ENCODE measurements at places on chromosomes 11 and 22. TPM values are rescaled to one million over a fixed set of nuclear protein-coding genes. Genes with fewer than 3 reads are reported as not detected.

DNA sequence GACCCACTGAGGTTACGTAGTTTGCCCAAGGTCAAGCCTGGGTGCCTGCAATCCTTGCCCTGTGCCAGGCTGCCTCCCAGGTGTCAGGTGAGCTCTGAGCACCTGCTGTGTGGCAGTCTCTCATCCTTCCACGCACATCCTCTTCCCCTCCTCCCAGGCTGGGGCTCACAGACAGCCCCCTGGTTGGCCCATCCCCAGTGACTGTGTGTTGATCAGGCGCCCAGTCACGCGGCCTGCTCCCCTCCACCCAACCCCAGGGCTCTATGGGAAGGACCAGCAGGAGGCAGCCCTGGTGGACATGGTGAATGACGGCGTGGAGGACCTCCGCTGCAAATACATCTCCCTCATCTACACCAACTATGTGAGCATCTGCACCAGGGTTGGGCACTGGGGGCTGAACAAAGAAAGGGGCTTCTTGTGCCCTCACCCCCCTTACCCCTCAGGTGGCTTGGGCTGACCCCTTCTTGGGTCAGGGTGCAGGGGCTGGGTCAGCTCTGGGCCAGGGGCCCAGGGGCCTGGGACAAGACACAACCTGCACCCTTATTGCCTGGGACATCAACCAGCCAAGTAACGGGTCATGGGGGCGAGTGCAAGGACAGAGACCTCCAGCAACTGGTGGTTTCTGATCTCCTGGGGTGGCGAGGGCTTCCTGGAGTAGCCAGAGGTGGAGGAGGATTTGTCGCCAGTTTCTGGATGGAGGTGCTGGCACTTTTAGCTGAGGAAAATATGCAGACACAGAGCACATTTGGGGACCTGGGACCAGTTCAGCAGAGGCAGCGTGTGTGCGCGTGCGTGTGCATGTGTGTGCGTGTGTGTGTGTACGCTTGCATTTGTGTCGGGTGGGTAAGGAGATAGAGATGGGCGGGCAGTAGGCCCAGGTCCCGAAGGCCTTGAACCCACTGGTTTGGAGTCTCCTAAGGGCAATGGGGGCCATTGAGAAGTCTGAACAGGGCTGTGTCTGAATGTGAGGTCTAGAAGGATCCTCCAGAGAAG lies 1.6 kb downstream of the GSTP1 start:
- DNase-seq, result no peak

DNA sequence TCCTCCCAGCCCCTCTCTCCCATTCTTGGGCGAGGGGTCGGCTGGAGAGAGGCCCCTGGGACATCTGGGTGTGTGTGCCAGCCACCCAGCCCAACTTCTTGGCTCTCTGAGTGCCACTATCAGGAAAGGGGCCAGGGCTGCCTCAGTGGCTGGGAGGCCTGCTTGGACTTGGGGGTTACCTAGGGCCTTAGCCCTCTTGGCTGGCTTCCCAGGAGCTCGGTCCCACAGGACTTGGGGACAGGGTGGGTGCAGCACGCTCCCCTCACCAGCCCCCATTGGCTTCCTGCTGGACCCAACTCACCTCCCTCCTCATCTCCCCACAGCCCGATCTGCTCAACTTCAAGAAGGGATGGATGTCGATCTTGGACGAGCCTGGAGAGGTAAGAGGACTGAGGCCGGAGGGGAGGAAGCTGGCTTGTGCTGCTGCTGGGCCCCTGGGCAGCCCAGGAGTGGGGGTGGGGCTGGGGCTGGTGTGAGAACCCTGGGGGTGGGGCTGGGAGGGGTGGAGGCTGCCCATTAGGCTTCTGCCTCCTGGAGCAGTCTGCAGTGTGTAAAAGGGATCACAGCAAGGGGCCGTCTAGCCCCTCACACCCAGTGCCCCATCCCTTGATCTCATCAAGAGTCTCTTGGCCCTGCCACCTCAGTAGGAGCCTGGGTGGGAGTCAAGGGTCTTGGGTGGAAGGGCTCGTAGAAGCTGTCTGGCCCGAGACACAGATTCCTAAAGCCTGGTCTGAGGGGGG lies 54.8 kb downstream of the TRIOBP start:
- DNase-seq, result no peak

GRCh38 chr22:46490538-46490937 lies 46.9 kb downstream of the CELSR1 start:
- DNase-seq, result no peak

GRCh38 chr11:65435411-65435931 lies 12.9 kb downstream of the NEAT1 start:
- no peak for DNase-seq

GRCh38 chr11:44237156-44237555 lies 72.8 kb downstream of the ALX4 start:
- DNase-seq, result no peak

GRCh38 chr11:65903068-65903481 lies 2.9 kb upstream of the FOSL1 start:
- no peak for DNase-seq

DNA sequence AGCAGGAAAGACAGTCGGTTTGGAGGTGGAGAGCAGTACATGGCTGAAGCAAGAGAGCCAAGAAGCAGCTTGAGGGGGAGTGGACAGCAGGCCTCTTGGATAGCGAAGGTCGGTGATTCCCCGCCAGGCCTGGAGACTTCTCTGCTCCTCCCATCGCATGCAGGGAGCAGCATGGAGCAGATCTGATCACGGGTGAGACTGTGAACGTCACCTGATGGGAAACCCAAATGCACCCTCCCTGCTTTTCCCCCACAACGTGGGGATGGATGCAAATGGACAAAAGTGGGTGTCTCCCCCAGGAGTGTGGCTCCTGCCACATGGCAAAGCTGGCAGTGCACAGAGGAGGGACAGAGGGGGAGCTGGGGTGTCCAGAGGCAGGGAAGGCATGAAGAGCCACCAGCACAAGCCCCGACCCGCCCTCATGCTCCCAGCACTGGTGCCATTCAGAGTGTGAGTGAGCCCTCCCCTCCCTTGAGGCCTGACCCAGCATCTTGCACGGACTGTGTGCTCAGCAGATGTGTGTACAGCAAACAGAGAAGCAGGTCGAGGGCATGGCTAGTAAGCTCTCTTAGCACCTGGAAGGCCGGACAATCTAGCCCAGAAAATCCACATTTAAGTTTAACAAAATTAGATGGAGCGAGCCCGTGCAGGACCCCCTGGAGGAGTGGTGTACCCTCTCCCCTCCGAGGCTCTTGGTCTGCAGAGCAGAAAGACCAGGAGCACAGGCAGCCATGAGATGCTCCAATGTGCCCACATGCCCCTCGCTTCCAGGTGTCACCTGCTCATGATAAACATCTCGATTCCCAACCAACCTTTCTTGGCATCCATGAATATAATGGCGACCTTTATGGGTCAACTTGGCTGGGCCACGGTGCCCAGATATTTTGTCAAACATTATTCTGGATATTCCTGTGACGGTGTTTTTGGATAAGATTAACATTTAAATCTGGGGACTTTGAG lies 661.7 kb downstream of the TBC1D22A start:
- no peak for DNase-seq

DNA sequence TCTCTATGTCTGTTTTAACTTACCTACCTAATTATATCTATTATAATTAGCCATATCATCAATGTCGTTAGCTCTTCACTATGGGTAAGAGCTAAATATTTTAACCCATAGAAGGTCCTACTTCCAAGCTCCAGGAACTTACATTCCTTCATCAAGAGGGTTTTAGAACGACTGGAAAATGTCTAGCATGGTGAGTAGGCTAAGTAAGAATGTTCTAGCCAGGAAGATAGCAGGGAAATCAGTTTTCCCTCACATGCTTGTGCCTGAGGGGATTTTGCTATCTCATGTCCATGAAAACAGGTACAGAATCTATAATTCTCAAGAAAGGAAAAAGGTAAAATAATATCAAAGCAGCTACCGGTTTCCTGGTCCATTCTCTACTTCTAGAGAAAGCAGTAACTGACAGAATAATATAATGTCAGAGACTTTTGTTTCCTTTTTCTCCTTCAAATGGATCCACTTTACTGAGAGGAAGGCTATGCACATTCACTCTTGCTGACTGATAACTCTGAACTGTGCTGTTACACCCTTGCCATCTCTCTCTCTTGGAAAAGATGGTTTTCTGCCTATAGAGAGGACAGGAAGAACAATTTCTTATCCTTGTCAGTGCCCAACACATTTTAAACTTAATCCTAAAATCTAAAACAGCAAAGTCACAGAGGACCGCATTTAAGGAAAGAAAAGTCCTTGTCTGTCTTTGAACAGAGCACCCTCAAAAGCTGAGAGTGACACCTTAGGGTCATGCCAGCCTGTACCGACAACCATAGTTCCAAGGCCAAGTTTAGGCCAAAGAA lies 67.0 kb downstream of the MAML2 start:
- DNase-seq, result no peak

DNA sequence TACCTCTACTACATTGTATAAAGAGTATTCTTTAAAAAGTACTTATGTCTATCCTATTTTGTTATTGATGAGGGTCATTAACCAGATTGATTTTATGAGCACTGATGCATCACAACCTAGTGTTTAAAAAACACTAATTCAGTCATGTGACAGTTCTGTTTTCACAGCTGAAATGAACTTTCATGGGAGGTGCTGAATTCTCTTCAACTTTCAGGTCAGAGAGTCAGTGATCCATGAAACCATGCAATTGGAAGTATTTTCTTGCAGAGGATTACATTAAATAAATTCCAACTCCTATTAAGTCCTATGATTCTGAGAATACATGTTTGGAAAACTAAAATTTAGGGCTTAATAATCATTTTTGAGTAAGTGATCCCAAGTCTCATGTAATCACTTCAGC lies 889.4 kb downstream of the KCNA4 start:
- DNase-seq, result no peak

DNA sequence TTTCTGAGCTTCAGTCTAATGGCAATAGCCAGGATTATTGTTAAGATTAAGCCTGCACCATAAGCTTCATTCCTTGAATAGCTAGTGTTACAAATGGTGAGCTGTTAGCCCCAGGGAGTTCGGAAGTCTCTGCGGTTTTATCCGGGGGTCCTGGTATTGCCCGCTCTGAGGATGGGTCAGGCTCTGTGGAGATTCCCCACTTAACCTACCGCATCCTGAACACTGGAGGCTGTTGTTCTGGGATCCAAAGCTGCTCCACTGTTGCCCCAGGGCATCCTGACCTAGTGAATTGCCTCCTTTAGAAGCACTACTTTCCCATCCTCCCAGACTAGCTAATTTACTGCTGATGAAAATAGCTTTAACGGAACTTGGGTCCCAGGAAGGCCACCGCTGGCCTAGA lies 14.5 kb upstream of the PEX26 start:
- no peak for DNase-seq

- no peak for DNase-seq
Observed at GRCh38 chr22:24165673-24166072, 15.6 kb upstream of the SUSD2 start.

DNA sequence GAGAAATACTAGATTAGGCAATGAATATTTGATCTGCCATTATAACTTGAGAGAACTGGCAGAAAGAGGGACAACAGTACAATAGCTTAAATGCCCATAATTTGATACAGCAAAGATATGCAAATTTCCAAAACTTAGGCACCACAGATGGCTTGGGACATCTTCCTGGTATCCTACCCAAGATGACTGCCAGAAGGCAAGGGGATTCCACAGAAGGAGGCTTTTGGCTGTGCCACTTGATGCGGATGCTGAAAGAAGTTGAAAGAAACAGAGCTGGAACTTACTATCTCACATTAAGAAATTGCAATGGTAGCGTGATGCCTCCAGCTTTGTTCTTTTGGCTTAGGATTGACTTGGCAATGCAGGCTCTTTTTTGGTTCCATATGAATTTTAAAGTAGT lies 216.7 kb downstream of the TTC28 start:
- no peak for DNase-seq

DNA sequence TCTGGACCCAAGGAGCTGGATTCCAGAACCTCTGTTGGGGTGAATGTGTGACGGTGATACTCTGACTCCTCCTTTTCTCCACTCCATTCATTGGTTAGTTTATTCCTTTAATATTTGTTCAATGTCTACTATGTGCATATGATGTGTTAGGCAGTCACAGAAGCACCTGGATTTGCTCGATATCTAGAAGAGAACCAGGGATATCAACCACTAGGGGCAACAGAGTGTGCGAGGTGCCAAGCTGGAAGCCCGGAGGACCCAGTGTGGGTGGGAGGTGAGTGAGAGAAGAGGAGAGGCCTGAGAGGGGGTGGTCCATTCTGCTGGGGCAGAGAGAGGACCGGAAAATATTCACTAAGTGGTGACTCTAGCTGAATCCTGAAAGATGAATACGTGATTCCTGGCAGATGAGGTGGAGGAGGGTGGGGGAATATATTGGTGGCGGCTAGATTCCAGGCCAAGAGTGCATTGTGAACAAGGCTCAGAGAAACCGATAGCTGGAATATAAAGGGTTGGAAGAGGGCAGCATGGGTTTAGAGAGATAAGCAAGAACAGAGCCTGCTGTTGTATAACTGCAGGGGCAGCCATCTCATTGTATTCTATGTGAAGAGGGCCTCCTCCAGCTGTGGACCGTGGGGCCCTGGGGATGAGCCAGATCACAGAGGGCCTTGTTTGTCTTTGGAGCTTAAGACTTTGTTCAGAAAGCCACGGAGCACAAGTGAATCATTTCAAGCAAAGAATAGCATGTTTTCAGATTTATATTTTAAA lies 6.9 kb upstream of the TIMP3 start:
- no peak for DNase-seq

GRCh38 chr22:18066181-18066859 lies 11.5 kb upstream of the PEX26 start:
- DNase-seq, result no peak

- DNase-seq, result no peak
Observed at GRCh38 chr22:45678961-45679912, 7.6 kb downstream of the ATXN10 start.

DNA sequence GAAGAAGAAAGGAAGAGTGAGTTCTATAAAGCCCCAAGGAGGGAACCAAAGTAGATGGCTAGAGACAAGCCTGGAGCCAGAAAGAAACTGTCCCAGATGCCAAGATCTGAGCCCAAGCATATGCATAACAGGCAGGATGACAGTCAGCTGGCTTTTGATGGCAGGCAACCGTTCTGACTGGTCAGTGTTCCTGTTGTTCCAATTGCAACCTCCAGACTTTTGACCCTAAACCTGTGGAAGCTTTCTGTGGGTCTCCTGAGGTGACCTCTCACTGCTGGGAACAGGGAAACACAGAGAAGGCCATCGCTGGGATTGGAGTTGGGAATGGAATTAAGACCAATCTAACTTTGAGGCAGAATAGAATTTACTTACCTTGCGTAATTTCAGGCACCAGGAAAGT lies 21.6 kb upstream of the NNMT start:
- no peak for DNase-seq

The PDE2A gene
- polyA plus RNA-seq, result 22.4 TPM

The KRTAP5-2 gene
- not detected for polyA plus RNA-seq

The POU2AF1 gene
- polyA plus RNA-seq, result 0.19 TPM

The TYMP gene
- polyA plus RNA-seq, result 6.7 TPM

The TUB gene
- polyA plus RNA-seq, result 9.3 TPM

The ADAMTS15 gene
- polyA plus RNA-seq, result 20.0 TPM

The DEPDC7 gene
- 17.2 TPM for polyA plus RNA-seq

The CARNS1 gene
- 87.1 TPM for polyA plus RNA-seq

The KCNJ11 gene
- polyA plus RNA-seq, result 27.5 TPM

The CDCA5 gene
- 11.7 TPM for polyA plus RNA-seq

The LGR4 gene
- 27.0 TPM for polyA plus RNA-seq

The TRIM5 gene
- polyA plus RNA-seq, result 13.9 TPM

The NUP160 gene
- polyA plus RNA-seq, result 30.6 TPM

The NRXN2 gene
- polyA plus RNA-seq, result 32.6 TPM

The CATSPERZ gene
- polyA plus RNA-seq, result not detected
